ENCODE measurements at places on chromosomes 3 and 15. TPM values are rescaled to one million over a fixed set of nuclear protein-coding genes. Genes with fewer than 3 reads are reported as not detected.

Gene PLXNA1
- 7.6 TPM for total RNA-seq

Gene SEC62
- 61.7 TPM for total RNA-seq

Gene CTNNB1
- total RNA-seq: 270 TPM

Gene CEP152
- 9.1 TPM for total RNA-seq

Gene ZMYND10
- 0.66 TPM for total RNA-seq

Gene GXYLT2
- 6.6 TPM for total RNA-seq

Measured in thymus (tissue), 14 donors.